Skin of body (tissue), 3 donors: ENCODE measurements at places on chromosomes 3 and 15. TPM values are rescaled to one million over a fixed set of nuclear protein-coding genes. Genes with fewer than 3 reads are reported as not detected.

Gene ESYT3
- total RNA-seq = 7.9 TPM

Gene ST3GAL6
- total RNA-seq = 11.2 TPM

Gene GOLGA8G
- total RNA-seq = not detected

DNA sequence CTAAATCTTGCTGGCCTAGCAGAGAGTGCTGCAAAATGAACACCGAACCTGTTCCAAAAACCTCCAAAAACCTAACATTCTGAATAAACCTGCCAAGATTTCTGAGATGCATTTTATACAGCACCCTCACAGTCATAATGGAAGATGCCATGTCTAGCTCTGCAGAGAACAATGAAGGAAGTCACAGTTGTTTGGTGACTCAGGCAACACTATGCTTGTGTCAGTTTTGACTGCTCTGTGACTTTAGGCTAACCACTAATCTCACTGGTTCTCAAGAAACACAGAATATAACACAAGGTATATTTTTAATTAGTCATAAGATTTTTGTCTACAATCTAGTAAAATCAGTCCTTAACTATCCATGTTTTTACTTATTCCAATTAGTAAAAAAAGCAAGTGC, 606.6 kb downstream of the TBL1XR1 start:
- DNase-seq = no peak

- no peak for DNase-seq
Measured at GRCh38 chr15:99963096-99963825, 230.0 kb upstream of the LYSMD4 start.

DNA sequence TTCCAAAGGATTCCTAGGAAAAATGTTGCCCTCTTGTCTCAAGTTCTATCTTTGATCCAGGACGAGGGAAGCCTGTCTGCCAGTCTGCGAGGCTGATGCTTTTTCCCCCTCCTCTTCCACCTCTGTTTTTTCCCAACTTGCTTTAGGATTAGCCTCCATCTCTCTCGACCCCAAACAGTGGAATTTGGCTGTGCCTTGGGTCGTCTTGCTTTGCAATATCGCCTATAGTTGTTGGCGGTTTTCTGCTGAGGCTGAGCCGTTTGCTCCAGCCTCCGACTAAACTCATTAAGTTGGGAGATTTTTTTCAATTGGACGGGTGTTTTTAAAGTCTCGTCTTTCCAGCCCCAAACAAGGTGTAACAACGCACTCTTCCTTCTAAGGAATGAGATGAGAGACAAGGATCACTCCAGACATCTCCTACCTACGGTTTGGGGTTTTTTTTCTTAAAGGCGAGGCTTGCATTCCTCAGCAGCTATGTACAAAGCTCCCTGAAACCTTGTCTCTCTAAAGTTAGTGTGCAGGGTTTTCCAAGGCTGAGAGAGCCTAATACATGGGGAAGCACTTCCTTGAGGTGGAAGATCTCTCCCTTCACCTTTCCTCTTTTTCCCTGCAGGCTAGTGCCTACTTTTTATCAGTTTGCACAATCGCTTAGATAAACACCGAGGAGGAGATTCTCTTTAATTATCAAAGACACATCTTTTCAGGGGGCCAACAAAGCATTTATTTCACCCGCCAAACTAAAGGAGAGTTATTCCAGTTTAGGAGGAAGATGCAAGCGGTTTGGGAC, 4.8 kb upstream of the NR2F2 start:
- DNase-seq = no peak

DNA sequence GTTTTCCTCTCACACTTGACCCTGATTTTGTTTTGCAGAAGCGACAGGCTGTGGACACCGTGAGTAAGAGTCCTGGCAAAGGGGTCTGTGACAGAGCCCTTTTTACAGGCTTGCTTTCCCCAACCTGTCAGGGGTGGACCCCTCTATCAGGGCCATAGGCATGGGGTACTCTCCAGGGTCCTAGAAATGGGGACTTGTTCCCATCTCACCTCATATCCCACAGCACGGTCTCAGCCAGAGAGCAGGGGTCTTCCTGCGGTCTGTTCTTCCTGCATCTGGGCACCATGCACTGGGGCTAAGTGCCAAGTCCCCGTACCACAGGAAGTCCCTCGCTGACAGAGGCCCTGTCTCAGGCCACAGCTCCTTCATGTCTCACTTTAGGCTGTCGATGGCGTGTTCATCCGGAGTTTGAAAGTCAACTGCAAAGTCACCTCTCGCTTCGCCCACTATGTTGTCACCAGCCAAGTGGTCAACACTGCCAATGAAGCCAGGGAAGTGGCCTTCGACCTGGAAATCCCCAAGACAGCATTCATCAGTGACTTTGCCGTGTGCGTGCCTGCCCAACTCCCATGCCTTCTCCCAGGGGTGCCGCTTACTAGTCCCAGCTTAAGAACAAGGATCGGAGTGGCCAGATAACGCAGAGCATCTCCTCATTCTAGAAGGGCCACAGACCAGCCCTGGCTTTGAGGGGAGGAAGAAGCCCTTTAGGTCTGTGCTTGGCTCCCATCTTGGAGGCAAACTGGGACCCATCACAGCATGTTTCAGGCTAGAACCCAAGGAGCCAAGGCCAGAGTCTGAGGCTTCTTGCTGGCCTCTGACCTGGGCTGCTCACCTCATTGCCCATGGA, 783 bp downstream of the ITIH1 start:
- no peak for DNase-seq

DNA sequence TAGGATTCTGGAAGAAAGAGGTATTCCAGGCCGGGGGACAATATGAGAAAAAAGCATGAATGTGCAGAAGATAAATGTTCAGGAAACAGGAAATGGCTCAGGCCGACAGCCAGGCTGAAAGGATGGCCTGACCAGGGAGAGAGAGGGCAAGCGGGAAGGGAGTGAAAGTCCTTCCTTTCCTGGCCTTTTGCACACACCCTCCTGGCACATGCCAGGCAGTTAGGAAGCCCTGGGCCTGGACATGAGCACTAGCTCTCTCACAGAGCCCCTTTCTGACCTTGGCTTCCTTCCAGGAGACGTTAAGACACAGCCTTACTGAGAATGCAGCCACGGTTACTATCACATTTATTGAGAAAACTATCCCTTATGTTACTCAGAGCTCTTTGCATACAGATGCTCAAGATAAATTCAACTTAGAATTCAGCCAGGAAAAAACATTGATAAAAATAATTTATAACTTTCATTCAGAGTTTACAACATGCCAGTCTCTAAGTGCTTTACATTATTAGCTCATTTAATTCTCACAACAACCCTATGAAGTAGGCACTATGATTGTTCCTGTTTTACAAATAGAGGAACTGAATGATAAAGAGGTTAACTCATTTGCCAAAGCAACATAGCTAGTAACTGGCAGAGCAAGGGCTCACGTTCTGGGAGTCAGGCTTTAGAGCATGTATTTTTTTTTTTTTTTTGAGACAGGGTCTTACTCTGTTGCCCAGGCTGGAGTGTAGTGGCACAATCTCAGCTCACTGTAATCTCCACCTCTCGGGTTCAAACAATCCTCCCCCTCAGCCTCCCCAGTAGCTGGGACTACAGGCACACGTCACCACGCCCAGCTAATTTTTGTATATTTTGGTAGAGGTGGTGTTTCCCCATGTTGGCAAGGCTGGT, 39.4 kb upstream of the SMAD3 start:
- no peak for DNase-seq

DNA sequence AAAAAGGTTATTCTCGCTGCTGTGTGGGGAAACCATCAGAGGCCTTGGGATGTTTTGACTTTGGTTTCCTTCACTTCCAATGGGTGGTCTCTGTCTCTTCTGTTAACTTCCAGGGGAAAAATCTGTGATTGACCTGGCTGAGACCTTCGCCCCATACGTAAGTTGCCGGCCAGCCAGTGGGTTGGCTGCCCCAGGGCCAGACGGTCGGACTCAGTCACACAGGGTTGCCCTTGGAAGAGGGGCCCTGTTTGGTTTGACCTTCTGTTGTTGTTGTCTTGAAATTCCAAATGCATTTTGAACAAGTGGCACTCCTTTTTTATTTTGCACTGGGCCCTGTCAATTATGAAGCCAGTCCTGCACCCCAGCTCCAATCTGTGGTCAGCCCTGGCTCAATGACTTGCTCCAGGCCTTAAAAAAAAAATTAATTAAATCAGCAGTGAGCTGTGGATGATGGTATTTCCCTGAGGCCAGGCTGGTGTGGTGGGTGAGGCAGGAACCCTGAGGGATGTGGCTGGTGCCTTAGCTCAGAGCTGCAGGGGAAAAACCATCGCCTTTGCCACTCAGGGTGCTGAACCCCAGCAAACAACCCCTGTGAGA, 4.5 kb downstream of the FAM107A start:
- DNase-seq = no peak

GRCh38 chr3:139532976-139533375, 6.6 kb downstream of the RBP1 start:
- DNase-seq = no peak

GRCh38 chr15:80804970-80805495, 25.9 kb downstream of the CEMIP start:
- no peak for DNase-seq

DNA sequence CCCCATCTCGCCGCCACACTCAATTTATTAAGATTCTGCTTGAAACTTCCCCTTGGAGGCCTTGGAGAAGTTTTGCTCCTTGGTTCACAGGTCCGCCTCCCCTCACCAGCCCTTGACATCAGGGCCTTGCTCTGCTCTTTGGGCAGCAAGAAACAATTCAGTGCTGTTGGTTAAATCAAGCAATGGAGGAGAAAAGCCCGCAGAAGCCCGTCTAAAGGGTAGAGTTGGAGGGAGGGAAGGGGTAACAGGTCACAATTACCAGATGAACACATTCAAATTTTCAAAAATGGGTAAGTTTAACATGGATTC, 429 bp downstream of the PARP9 start:
- DNase-seq = no peak
